ENCODE measurements at places on chromosomes 16 and 17. TPM values are rescaled to one million over a fixed set of nuclear protein-coding genes. Genes with fewer than 3 reads are reported as not detected.

- peak; percentile 73 for DNase-seq
Observed at GRCh38 chr17:16516594-16517051, 24.6 kb upstream of the LRRC75A start.

The CFAP52 gene
- polyA plus RNA-seq, result 0.45 TPM

DNA sequence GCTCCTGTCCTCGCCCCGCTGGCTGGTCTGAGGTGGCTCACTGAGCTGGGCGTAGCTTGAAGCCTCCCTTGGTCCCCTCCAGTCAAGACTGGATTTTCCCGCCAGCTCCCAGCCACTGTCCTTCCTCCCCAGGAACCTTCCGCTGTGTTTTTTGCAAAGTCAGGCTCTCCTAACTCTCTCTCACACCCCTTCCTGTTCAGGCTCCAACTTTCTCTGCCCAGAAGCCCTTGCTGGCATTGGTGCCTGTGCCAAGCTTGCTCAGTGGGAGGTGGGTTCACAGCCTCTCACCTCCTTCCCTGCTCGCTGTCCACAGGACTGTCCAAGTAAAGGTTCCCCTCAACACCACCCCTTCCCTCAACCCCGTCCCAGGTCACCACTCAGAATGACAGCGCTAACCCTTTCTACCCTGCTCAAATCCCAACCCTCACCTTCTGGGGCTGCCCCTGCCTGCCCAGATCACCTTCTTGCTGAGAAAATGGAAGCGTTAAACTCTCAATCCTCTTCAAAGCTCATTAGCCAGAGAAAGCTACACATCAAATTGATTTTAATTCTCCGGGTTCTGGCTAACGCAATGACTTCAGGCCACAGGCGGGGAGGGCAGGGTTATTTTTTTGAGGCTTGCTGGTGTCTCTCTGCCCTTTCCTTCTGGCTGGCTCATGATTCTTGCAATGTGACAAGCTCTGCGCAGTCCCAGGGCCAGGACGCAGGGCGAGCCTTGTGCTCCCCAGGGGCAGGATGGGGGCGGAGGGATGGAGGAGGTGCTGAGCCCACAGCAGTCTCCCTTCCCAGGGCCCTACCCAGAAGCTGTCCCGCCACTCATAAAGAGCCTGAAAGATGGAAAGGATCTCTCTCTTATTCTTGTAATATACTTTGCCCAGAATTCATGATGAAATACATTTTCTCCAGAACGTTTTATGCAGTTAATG lies 357.2 kb upstream of the TNRC6C start:
- DNase-seq, result no peak

The ABCC12 gene
- polyA plus RNA-seq, result not detected

- DNase-seq, result peak; percentile 18
Observed at GRCh38 chr17:40399185-40399584, 18.5 kb downstream of the TOP2A start.

The KRT33B gene
- not detected for polyA plus RNA-seq

DNA sequence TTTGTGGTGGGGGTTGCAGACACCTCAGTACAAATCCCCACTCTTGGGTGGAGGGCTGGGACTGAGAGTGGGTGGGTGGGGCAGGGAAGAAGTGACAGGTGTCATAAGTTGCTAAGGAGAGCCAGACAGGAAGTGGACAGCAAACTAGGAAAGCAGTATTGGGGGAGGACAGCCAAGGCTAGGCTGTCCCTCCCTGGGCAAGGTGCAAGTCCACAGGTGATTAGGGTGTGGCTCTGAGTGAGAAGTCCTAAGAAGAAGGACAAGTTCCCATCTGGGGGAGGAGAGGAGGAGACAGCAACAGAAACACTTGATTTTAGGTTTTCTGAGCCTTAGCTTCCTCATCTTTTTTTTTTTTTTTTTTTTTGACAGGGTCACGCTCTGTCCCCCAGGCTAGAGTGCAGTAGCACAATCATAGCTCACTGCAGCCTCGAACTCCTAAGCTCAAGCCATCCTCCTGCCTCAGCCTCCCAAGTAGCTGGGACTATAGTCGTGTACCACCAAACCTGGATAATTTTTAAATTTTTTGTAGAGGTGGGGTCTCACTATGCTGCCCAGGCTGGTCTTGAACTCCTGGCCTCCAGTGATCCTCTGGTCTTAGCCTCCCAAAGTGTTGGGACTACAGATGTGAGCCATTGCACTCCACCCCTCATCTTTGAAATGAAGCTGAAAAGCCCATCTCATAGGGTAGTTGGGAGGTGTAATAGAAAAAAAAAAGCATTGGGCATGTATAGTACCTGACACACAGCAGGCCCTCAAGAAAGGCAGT lies 2.5 kb downstream of the MAPK3 start:
- DNase-seq, result peak; percentile 97

DNA sequence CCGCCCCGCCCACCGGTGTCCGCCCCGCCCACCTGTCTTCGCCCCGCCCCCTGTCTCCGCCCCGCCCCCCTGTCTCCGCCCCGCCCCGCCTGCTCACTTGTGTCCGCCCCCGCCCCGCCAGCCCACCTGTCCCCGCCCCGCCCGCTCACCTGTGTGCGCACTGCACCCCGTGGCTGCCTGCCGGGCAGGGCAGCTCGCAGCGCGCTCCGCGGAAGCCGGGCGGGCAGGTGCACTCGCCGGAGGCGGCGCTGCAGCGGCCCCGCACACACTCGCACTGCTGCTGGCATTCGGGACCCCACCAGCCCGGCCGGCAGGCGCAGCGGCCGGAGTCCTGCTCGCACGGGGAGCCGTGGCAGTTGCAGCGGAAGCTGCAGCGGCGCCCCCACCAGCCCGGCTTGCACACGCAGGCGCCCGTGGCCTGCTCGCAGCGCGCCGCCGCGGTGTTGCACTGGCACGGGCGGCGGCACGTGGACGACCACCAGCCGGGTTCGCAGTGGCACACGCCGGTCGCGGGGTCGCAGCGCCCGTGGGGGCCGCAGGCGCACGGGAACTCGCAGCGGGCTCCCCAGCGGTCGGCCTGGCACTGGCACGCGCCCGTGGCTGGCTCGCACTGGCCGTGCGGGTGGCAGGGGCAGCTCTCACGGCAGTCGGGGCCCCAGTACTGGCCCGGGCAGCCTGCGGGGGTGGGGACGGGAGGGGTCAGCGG lies 2.1 kb downstream of the SCARF1 start:
- DNase-seq, result peak; percentile 83

The GAST gene
- polyA plus RNA-seq, result 0.28 TPM

The ZFP3 gene
- 9.9 TPM for polyA plus RNA-seq

DNA sequence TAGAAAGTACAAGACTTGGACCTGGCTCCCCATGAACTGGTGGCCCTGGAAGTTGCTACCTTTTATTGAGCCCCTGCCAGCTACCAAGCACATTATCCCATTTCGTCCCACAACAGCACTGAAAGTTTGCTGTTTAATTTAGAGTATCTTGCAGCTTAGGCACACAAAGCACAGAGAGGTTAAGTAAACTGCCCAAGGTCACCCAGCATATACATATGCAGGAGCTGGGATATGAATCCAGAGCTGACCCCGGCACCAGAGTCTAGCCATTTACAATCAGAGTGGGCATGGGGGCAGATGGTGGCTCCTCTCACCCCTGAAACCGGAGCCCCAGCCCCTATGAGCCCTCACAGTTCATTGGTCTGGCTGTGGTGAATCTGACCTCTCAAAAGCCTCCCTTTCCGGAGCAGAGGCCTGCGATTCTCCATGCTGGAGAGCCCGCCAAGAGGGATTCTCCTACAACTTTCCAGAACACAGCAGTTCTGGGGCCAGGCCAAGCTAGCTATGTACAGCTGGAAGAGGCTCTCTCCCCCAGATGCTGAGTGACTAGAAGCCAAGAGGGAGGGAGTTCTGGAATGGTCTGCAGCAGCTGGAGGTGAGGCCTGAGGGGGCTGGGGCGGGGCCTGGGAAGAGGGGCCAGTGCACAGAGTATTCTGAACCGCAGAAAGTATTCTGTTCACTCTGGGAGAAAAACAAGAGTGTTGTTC lies 58.3 kb downstream of the SREBF1 start:
- DNase-seq, result peak; percentile 72

GRCh38 chr17:38415250-38416194 lies 12.7 kb upstream of the ARHGAP23 start:
- DNase-seq, result peak; percentile 90

The INPP5K gene
- polyA plus RNA-seq, result 18.3 TPM

GRCh38 chr17:17929655-17930380 lies 42.4 kb downstream of the TOM1L2 start:
- DNase-seq, result no peak

- no peak for DNase-seq
Observed at GRCh38 chr16:76964464-76965154, 226.4 kb upstream of the MON1B start.

DNA sequence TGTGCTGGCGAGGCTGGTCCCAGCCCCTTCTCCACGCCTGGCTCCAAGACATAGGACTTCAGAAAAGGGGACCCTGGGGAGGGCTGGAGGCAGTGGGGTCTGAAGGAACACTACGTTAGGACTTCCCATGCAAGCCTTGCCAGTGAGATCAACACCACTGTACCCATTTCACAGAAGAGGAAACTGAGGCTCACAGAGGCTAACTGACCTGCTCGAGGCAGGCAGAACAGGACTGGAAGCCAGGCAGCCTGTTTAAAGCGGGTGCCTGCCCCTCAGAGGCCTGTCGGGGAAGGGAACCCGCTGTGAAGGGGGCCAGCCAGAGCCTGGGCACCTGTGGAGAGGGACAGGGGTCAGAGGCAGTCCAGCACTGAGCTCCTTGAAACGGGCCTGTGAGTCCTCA lies 32.3 kb downstream of the PEMT start:
- DNase-seq, result no peak

DNA sequence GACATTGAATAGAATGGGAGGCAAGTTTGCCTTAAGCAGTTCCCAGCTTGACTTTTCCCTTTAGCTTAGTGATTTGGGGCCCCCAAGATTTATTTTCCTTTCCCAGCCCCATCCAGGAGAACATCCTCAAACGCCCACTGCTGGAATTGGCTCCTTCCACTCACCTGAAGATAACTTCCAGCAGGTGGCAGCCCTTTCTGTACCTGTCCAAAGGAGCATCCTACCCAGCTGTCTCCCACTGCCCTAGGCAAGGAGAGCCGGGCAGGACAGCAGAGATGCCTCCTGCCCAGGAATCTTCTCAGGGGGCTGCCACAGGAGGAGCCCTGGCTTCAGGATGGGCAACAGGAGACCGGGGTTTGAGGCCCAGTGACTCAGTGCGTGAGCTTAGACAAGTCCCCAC lies 6.4 kb downstream of the CACNG5 start:
- DNase-seq, result no peak

DNA sequence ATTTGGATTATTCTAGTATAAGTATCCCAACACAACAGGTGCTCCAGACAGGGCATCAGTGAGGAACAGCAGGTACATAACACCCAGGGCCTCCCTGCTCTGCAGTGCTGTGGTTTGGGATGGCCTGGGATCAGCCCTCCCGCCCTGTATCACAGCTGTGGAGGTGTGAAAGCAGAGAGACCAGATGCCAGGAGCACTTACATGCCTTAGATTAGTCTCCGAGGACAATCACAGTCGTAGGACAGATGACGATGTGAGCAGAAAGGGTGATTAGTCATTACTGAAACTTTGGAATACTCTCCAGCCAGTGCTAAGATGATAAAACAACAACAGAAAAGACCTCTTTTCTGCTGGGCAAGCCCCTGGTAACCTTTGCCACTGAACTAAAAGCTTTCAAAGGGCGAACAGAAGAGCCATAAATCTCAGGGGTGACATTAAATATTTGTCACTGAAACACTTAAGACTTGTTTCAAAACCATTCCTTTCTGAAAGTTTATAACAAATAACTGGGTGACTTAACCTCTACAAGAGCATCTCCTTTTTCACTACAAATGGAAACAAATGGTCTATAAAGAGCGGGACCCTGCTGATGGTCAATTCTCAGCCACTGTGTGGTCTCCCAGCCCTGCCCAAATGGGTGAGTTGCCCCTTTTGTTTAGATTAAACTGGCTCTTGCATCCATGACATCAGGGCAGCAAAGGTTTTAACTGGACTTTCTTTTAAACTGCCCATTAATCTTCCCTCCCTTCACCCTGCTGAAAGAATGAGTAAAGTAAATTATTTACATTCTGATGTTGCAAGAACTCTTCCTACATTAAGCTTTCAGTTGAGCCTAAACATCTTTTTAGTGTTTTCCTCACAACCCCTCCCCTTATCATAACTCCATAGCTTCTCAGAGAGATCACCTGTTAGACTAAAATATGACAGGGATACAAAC lies 183.1 kb upstream of the COX10 start:
- DNase-seq, result no peak

DNA sequence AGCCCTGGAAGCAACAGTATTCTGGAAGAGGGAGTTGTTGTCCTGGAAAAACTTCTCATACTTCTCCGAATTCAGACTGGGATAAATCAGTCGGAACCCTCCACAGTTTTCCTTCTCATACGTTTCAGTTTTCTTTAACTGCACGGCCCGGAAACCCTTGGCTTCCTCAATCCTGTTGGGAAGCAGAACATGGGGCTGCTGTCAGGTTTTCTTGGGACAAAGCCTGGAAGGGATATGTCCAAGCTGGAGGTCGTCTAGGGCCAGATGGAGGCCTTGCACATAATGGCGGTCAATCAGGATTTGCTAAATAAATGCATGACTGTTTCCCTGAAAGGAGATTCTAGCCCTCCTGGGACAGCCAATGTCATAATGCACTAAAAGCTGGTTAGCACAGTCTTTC lies 29.2 kb downstream of the TTLL6 start:
- no peak for DNase-seq

DNA sequence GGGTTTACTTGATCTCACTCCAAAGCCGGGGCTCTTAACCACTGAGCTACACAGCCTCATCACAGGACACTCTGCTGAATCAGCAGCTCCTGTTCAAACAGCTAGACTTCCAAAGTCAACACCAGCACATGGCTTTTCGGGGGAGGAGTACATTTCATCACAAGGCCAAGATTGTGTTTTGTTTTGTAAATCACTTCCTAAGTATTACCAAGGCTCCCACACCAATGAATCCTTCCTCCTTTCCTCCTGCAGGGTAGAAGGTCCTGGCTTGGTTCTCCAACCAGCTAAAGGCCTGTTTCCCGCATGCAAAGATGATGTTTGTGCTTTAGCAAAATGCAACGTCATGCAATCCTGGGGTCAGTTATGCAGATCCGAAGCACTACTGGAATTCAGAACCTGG lies 152.5 kb downstream of the XYLT1 start:
- DNase-seq, result no peak

DNA sequence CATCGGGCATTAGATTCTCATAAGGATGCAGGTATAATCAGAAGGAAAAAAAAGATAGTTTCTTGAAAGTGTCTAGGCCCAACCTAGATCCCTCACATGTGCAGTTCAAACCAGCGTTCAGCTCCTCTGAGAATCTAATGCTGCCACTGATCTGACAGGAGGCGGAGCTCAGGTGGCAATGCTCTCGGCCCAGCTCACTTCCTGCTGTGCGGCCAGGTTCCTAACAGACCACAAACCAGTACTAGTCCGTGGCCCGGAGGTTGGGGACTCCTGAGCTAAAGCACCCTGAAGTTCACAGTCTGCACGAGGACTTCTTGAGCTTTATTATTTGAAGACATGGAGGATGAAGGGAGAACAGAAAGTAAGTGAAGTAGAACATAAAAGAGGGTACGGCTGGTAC lies 16.8 kb downstream of the SMCR8 start:
- no peak for DNase-seq

DNA sequence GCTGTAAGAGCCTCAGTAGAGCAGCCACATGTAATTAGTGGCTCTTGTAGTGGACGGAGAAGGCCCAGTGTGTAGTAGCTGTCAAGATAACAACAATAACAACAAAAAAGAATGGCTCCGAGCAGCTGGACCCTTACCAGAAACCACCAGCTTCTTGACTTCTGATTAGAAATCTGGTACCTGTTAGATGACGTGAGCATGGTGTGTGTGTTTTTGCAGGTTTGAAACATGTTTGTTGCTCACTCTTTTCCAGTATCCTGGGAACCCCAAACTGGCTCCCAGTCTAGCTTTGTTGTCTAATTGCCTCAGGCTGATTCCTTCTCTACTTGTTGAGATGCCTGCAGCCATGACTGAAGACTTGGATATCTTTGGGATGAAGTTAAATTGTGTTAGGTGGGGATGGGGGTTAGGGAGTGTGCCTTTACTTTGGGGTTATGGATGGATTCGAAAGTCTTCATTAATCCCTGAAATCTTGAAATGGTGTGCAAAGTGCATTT lies 21.0 kb downstream of the IGF2BP1 start:
- no peak for DNase-seq

All from large intestine (tissue), 12 donors.